Stimulated activated CD4-positive, alpha-beta T cell treated with anti-CD3 and anti-CD28 coated beads, Interleukin-2, amount 100 ng/mL, for 24 hours (primary cell): ENCODE measurements at places on chromosomes 13 and 19.
A peak's percentile ranks its signal among the peaks of the same experiment; 100 is the strongest.

DNA sequence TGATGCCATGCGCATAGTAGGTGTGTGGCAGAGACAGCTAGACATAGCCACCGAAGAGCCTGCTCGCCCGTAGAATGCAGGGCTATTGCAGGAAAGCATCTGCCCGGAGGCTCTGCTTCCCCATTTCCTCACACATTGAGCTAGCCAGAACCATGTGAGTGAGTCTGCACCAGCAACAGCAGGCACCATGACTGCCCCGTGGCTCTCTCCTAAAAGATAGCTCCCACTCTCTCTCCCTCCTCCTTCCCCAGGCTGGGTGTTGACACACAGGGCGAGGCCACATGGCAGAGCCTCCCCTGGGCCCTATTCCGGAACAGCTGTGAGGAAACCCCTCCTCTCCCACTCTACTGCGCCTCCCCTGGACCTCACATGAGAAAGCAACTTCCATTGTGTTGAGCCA lies 52.3 kb upstream of the ATP12A start:
- DNase-seq: no peak

- no peak for DNase-seq
Measured at GRCh38 chr13:52004511-52005170, 6.6 kb downstream of the ATP7B start.

DNA sequence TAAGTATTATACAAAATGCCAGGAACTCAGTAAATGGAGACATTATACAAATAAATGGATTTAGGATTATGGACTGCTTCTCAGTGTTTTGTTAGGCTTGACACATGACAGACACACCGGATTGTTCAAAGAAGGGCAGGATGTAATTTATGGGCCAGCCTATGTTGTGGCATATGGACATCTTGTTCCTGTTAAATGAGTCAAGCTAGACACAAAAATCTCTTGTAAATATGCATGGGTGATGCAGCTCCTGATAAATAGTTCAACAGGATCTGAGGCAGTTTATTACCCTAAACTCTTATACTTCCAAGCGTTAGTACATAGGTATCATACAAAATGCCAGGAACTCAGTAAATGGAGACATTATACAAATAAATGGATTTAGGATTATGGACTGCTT lies 502.3 kb downstream of the TBC1D4 start:
- DNase-seq: no peak

DNA sequence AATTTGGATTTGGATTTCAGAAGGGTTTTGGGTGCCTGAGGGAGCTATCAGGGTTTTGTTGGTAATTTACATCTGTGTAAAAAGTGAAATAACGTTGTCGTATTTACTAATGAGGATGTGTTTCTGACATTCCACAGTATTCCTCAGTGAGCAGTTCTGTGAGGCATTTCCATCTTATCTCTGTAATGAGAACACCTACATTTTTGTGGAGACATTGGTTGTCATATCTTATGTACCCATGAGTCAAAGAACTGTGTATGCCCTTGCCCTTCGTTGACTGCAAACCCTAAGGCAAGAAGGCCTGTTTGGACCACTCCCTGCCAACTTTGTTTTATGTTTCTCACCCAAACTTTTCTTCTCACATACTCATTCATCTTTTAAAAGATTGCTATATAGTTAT lies 14.2 kb upstream of the IL17D start:
- DNase-seq: no peak

DNA sequence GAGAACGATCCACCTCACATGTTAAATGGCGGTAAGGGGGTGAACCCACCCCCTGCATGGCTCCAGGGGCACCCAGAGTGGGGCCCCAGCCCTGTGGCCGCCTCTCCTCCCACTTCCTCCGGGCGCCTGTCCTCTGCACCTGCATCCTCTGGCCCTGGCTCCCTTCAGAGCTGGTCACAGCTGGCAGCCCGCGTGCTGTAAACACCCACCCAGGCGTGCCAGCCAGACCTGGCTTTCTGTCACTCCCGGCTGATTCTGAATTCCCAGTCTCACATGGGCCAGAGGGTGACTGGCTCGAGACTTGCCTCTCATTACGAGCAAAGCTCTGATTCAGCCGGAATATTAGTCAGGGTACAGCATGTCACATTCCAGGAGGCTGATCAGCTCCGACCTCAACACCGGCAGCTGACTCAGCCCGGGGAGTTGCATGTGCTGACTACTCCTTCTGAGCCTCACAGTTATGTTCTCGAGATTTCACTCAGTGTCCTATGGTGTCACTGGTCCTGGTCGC lies 75.1 kb downstream of the GNG7 start:
- DNase-seq: peak; percentile 56

- no peak for DNase-seq
Measured at GRCh38 chr13:30880856-30881155, 25.3 kb upstream of the MEDAG start.

GRCh38 chr13:114200399-114200911 lies 21.4 kb downstream of the CFAP97D2 start:
- DNase-seq: no peak

DNA sequence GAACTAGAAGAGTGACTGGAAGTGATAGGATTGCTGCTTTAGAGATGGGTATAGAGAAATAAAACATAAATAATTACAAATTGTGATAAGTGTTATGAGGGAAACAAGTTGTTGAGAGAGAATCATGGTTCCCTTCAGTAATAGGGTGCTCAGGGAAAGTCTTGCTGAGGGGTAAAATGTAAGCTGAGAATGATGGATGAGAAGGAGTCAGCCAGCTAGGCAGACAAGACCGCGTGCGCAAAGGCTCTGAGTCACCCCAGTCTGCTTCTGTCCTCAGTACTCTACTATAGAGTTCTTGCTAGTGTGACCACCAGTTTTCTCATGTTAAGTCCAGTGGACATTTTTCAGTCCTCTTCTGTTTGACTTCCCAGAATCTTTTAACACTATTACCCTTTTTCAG lies 39.5 kb downstream of the PCCA start:
- no peak for DNase-seq

DNA sequence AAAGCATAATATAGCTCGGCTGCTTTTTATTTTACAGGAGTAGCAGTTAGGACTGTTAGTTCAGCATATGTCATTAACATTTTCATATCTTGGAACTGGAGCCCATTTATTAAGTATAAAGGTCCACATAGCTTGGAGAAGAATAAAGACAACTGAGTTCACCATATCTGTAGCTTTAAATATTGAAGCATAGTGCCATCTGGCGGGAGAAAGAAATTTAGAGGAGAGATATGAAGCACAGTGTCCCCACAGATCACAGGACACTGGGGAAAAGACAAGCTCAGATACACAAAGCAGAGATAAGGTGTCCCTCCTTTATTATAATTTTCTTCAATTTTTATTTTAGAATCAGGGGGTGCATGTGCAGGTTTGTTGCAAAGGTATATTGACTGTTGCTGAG lies 104.7 kb upstream of the FREM2 start:
- no peak for DNase-seq

DNA sequence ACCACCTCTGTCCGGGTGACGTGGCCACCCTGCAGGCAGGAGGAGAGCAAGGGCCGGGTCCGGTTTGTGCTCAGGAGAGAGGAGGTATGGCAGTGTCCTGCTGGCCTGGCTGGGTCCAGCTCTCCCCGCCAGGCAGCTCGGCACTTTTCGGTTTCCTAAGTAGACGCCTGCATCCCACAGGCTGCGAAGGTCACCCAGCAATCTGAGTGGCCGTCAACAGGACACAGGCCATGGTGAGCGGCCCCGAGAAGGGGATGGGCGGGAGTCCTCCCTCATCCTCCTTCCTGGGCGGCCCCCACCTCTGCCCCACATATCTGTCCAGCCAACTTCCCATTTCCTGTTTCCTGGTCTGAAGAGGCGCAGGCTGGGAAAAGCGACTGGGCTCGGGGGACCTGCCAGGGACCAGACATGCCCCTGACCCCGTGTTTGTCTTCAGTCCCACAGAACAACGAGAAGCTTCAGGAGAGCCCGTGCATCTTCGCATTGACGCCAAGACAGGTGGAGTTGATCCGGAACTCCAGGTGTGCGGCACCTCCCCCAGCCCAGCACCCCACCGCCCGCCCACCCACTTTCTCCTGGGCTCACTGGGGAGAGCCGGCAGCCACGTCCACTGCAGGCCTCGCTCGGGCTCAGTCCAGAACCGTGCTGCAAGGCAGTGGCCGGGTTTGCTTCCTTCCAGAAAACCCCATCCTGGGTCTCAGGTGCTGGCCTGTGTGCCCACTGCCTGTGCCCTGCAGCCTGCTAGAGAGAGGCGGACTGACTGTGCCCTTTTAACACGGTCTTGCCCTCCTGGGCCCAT lies 16.3 kb downstream of the PIAS4 start:
- no peak for DNase-seq

DNA sequence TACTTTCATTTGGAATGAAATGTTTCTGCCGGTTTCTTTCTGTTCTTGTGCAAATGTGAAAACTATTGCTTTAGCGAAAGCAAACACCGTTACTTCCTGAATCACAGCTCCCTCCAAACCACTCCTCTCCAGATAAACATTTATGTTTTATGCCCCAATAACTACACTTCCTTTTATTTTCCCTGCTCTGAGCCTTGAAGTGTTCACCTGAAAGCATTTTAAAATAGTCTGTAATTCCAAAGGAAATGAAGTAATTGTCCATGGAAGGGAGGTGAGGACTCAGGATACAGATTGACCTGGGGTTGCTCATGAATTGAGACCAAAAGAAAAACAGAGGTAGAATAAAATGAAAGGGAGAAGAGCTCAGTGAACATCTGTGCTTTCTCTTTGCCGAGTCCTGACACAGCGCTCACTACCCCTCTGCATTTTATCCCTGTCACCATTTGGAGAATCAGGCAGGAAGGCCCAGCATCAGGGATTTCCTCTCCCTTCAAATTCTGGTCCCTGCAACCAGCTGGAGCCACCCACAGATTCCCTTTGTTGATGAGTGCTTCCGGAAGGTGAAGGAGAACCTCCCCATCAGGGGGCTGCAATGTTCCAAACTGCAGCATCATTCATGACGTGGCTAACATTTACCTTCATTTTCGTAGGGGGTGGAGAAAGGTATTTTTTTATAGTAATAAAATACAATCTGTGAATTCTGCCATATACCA lies 171.9 kb downstream of the ITGBL1 start:
- no peak for DNase-seq

GRCh38 chr13:98397221-98397620 lies 179.7 kb downstream of the STK24 start:
- DNase-seq: no peak

DNA sequence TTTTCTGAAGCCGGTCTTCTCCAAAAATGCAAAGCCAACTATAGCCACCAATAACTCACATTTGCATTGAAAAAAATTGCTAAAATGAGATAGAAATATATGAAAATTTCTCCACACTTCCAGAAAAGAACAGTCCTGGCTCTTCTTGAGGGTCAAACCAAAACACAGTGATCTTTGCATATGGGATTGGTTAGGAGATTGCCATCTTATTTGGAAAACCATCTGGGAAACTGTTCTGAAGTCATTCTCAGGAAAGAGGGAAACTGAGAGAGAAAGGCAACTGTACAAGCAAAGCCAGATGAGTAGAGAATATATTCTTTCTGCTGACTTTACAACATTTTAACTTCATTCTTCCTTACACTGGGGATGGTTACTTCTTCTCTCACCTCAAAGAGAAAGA lies 54.6 kb downstream of the HSPH1 start:
- no peak for DNase-seq

DNA sequence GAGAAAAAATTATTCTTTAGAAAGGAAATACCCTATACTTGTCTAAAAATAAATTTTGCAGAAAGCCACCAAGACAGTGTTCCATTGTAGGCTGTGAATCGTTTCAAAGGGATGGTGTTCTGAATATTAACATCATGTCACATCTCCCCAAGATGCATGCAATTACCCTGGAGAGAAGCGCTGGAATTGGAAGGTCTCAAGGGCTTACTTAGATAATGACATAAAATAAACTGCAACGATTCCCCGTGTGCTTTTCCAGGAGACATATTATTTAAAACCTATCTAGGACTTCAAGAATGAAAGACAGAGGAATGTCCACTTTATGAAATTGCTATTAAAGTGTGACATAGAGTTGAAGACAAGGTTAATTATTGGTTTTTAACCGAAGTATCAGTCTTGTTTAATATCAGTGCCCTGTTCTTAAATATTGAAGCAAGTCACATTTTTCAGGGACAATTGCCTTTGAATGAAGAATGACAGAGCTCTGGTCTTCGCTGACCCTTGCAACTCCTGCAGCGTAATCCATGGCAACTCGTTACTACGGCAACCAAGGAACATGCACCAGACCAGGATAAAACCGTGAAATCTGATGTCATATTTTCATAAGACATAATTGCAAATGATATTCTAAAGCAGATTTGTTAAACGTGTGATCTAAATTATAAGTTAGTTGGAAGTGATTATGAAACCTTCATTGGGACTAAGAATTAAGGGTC lies 91.7 kb downstream of the EFNB2 start:
- DNase-seq: no peak

DNA sequence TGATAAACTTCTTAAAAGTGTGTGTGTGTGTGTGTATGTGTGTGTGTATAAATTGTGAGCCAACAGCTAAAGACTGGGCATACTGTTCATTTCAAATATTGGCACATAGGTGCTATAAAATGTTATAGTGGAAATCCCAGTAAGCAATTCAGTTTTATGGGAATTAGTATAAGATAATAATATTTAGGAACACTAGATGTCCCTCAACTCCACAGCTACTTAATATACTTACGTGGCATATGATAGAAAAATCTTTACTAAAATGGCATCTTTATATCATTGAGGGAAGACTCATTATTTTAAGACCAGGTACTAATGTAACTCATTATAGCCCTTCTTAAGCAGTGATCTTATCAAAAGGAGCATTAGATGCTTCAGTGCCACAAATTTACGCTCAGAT lies 266.2 kb downstream of the MAB21L1 start:
- no peak for DNase-seq

DNA sequence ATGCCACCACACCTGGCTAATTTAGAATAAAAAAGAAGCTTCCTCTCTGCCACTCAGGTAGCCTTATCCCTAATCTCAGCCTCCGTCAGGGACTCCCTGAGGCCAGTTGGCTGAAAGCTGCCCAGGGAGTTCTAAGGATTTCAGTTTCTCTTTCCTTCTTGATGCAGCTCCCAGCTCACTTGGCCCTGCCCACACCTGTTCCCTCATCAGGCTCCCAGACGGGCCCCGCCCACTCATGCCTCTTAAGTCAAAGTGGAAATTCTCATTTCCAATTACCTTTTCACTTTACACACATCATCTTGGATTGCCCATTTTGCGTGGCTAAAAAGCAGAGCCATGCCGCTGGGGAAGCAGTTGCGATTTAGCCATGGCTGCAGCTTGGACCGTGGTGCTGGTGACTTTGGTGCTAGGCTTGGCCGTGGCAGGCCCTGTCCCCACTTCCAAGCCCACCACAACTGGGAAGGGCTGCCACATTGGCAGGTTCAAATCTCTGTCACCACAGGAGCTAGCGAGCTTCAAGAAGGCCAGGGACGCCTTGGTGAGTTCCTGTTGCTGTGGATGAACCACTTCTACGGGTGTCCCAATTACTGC lies at the start of gene IFNL1:
TSS of gene IFNL1 (plus strand) at position 353 of the 591 bp plus-strand sequence. CDS start at position 368, 15 bp downstream.
- no peak for DNase-seq

GRCh38 chr19:52991484-52991883 lies 22.2 kb upstream of the ERVV-1 start:
- no peak for DNase-seq

DNA sequence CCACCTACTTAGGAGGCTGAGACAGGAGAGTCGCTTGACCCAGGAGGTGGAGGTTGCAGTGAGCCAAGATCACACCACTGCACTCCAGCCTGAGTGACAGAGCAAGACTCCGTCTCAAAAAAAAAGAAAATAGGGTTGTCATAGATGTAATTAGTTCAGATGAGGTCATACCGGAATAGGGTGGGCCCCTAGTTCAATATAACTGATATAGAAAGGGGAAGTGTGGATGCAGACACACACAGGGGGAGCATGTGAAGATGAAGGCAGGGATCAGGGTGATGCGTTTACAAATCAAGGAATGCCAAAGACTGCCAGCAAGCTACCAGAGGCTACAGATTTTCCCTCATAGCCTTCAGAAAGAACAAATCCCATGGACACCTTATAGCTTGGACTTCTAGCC lies 24.3 kb upstream of the EEF1AKMT1 start:
- no peak for DNase-seq
